Occipital lobe (tissue), 3 donors: ENCODE measurements at places on chromosomes 1 and 21.
A peak's percentile ranks its signal among the peaks of the same experiment; 100 is the strongest.

GRCh38 chr1:176983731-176984130 is 180.8 kb downstream of the ASTN1 start:
- no peak for DNase-seq

- no peak for DNase-seq
These were observed 354.6 kb downstream of the PDE4B start for GRCh38 chr1:66147226-66147835.

GRCh38 chr1:22174446-22175220 is 31.7 kb upstream of the WNT4 start:
- no peak for DNase-seq

GRCh38 chr1:14017531-14017961 is 317.6 kb downstream of the PRDM2 start:
- peak; percentile 16 for DNase-seq

GRCh38 chr1:192358402-192358801 is 41.6 kb downstream of the RGS21 start:
- DNase-seq, result no peak

GRCh38 chr1:167095368-167095767 is 1.5 kb downstream of the STYXL2 start:
- DNase-seq, result no peak

GRCh38 chr1:176517484-176517883 is 54.5 kb downstream of the PAPPA2 start:
- no peak for DNase-seq
